ENCODE measurements at places on chromosomes 1 and 21.

- no peak for DNase-seq
Observed at GRCh38 chr1:22607154-22607553, 29.3 kb upstream of the C1QA start.

- DNase-seq = no peak
Observed at GRCh38 chr1:232890340-232890943, 60.0 kb upstream of the NTPCR start.

DNA sequence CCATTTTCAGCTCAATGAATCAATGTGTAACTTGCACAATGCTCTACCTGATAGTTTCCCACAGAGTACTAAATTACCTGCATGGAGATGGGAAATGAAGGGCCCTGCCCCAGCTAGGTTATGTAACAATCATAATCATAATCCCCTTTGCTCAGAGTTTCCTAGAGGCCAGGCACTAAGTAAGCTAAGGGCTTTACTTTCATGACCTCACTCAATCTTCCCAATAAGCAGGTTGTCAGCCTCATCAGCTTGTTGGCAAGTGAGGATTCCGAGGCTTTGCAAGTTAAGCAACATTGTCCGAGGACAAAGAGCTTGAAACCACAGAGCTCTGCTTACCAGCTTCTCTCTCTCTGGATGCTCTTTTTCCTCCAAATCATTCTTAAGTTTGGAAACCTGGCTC, 64.1 kb upstream of the NTPCR start:
- DNase-seq = no peak

DNA sequence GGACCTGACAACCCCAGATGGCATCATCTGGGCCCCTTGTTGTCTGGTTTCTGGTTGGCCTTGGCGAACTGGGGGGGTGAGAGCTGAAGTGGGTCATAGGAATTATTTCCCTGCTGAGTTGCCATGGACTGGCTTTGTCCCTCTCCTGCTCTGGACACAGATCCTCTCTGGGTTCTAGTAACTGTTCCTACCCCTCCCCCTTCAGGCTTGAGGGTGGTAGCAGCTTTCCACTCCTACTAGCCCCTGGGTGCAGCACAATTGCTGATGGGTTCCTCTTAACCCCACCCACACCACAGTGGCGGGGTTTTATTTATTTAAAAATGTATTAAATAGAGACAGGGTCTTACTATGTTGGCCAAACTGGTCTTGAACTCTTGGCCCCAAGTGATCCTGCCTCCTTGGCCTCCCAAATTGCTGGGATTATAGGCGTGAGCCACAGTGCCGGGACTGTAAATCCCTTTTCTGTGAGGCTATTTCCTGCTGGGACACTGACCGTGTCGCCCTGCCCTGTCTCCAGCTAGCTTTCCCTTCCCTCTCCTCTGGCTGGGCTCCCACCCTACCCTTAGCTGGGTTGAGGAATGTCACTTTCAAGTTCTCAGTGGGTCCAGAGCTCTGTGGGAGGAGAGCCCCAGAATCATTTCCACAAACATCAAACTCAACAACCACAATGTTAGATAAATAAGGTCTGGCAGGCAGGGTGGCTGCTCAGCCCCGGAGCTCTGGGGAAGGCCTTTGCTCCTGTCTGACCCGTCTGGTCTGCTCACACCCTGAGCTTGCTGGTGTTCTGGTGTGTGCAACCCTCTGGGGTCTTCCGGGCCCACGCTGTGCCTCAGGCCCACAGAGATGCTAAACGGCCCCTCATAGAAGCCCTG, 112.7 kb upstream of the WNT4 start:
- no peak for DNase-seq

- DNase-seq = no peak
Observed at GRCh38 chr1:198179556-198179981, 22.8 kb downstream of the NEK7 start.

- DNase-seq = no peak
Observed at GRCh38 chr1:30788580-30789387, 31.2 kb upstream of the LAPTM5 start.

GRCh38 chr1:172944931-172945330, 105.8 kb downstream of the TNFSF18 start:
- no peak for DNase-seq

DNA sequence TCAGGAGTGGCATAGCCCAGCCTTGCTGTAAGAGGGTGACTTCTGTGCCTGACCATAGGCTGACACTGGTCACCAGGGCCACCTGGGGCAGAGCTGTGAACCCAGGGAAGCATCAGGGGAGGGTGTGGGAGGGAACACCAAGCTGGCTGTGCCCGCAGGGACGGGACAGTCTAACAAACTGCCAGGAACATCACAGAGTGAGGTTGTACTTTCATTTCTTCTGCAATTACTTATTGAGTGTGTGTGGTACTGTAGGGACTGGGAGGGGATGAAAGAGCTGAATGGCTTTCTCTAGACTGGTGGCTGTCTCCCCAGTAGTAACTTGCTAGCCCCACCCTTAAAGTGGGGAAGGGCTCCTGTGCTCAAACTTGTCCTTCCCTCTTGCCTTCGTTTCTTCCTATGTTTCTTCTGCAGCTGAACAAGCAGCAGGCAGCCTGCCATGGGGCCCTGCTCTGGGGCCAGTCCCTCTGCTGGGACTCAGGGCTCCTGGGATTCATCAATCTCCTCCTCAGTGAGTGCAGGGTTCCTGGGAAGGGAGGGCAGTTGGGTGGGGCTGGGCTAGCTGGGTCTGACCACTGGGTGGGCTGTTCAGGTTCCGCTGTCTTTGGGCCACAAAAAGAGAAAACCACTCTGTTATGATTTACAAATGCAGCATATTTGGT, 39.7 kb upstream of the ETV3 start:
- no peak for DNase-seq

- DNase-seq = no peak
Observed at GRCh38 chr1:234154320-234155251, 218.7 kb upstream of the COA6 start.

Measured in coronary artery (tissue), 2 donors.